Skin of body (tissue), 3 donors: ENCODE measurements at places on chromosomes 11 and 22. TPM values are rescaled to one million over a fixed set of nuclear protein-coding genes. Genes with fewer than 3 reads are reported as not detected.

GRCh38 chr22:35352214-35353111 is 28.4 kb upstream of the HMOX1 start:
- DNase-seq = no peak

DNA sequence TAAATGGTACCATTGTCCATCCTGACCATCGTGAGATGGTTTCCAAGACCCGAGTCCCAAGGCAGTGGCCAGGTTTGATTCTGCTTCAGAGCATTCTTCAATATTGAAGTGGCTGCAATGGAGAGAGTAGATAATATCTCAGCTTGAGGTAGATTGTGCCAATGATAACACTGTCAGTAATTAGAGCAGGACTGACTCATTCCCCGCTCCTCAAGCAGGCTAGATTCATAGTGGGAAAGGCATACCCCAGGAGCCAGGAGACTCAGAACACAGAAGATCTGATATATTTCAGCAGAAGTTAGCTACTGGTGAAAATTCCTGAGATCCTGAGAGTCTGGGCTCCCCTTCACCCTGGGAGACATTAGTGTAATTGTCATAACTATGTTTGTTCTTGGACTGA is 55.6 kb upstream of the LARGE1 start:
- no peak for DNase-seq

DNA sequence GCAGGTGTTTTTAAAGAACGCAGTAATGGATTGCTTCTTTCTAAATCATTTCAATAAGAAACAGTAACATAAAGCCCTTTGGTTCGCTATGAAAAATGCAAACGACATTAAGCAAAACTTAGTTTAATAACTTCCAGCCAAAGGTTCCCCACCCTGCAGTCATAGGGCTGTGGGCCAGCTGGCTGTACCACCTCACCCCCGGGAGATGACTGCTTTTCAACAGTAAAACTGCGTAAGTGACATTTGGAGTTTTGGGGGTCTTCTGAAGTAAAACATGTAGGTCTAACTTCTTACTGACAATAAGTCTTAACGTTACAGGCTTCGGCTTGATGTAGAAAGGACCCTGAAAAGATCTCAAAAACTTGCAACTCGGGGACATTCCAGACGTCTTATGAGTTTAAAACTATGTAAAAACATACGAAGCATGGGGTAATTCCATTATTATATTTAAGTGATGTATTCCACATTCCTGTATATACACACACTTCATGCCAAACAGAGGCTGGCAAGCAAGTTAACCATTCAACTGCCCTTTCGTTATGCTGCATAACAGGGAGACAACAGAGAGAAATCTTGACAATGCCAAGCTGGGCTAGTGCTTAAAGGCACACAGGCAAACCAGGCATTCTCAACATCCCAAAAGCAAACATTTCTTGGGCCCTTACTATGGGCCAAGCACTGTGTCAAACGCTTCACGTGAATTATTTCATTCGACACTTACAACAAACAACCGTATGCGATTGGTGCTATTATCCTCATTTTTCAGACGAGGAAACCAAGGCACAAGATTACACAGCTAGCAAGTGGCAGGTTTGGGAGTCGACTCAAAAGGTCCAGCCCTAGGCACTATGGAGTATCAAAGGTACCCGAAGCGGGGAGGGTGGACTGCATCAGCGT is 1.2 kb downstream of the MRTFA start:
- peak; percentile 61 for DNase-seq

MTMR2 gene
- 25.3 TPM for total RNA-seq
